ENCODE measurements at places on chromosomes 5 and 9. TPM values are rescaled to one million over a fixed set of nuclear protein-coding genes. Genes with fewer than 3 reads are reported as not detected.

DNA sequence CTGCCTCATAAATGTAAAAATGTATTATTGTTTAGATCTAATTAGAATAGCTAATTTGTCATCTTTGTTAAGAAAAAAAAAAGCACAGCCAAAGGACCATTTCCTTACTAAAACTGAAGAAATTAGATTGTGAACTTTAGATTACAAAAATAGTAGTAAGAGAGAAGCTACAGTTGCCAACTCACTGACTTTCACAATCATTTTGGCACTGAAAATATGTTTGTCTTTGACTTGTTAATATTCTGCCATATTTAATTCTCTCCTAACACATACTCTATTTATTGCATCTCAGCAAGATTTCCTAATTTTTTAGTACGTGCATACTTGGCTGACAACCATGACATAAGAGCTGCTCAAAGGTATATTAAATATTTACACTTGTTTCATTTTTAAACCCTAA lies 297.1 kb downstream of the TUSC1 start:
- DNase-seq, result no peak

GRCh38 chr5:33595303-33595702 lies 154.5 kb downstream of the TARS1 start:
- no peak for DNase-seq

Gene ZNF622
- 56.7 TPM for total RNA-seq

Gene WDR38
- not detected for total RNA-seq

DNA sequence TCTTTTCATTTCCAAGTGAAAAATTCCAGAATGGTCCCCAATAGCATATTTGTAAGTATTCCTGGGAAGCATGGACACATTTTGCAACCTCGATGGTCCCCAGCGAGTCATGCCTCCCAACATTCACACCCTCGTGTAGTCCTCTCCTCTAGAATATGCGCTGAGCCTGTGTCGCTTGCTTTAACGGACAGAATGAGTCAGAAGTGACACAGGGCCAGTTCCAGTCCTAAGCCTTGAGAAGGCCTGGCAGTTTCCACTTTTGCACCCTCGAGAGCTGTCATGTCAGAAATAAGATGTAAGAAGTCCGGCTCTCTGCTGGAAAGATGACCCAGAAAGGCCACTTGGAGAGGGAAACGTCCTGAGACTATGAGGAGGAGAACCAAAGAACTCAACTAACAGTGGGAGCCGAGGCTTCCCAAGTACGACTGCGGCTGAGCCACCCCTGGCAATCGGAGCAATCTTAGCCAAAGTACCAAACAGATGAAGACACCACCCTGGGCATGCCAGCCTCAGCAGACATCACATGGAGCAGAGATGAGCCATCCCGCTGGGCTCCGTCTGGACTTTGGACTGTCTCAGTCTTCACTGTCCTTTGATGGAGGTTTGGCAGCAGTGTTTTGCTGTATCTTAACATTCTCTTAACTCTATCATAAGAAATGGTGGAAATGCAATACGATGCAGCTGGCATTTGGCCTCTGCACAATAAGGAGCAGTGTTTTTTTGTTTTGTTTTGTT lies 42.6 kb upstream of the GFPT2 start:
- no peak for DNase-seq

DNA sequence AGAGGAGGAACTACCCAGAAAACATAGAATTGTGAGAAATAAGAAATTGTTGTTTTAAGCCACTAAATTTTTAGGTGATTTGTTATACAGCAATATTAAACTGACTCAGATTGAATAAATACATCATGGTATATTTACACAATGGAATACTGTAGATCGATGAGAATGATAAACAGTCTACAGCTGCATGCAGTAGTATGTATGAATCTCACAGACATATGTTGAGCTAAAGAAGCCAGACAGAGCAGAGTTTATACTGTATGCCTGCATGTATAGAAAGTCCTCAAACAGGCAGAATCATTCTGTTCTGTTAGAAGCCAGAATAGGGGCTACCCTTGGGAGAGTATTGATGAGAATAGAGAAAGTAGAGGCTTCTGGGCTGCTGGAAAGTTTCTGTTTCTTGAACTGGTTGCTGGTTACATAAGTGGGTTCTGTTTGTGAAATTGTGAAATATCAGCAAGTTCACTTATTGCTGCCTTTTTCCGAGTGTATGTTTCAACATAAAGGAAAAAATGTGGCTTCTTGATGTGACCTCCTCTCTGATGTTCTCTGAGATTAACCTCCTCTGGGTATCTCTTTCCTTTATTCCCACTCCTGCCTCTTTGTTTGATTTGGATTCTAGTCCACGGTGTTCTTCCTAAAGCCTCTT lies 9.6 kb downstream of the KIAA1958 start:
- no peak for DNase-seq

- no peak for DNase-seq
These were observed 473.6 kb downstream of the DMAC1 start for GRCh38 chr9:7325995-7326394.

DNA sequence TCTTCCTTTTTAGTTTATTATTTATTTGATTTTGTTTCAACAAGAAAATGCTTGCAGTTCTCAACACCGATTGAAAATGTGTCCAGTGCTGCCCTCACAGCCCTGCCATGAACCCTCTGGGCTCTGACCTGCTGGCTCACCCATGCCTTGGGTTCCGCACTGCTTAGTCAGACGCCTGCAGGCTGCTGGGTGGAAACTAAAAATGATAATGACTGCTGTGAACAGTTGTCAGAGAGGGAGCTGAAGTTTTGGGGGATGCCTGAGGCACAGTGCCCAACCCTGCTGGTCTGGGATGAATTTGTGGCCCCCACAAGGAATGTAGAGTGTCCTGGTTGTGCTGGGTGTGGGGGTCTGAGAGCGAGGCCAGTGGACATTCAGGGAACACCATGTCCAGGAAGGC lies 22.2 kb upstream of the CFAP157 start:
- DNase-seq, result no peak

Gene PARP8
- 7.7 TPM for total RNA-seq

- DNase-seq, result no peak
These were observed 34.1 kb upstream of the TNFAIP8 start for GRCh38 chr5:119321569-119322311.

- no peak for DNase-seq
These were observed 32.5 kb upstream of the ERBIN start for GRCh38 chr5:65893749-65894430.

DNA sequence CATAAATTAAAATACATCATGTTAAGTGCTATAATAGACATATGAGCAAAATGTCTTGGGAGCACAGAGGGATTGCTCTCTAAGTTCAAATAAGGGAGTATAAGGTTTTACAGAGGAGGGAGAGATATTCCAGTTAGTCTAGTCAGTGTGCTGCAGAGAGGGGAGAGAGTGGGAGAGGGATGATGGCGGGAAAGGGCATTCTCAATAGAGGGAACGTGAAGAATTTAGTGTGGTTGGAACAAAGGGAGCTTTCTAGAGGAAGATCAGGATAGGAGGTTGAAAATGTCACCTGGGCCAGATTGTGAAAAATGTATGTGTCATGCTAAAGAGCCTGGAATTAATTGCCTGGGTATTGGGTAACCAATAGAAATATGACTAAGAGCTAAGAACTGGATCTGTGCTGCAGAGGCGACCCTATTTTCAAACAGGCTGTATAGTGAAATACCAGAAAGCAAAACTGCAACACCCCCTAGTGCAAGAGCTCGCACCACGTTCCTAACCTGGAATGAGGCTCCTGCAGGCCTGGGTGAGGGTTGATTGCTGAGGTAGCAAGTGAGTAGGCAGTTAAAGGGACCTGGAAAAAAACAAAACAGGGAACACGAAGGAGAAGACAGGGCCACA lies 791.8 kb upstream of the C9orf72 start:
- no peak for DNase-seq

- DNase-seq, result no peak
These were observed 4.1 kb downstream of the OR2V1 start for GRCh38 chr5:181126841-181127240.

DNA sequence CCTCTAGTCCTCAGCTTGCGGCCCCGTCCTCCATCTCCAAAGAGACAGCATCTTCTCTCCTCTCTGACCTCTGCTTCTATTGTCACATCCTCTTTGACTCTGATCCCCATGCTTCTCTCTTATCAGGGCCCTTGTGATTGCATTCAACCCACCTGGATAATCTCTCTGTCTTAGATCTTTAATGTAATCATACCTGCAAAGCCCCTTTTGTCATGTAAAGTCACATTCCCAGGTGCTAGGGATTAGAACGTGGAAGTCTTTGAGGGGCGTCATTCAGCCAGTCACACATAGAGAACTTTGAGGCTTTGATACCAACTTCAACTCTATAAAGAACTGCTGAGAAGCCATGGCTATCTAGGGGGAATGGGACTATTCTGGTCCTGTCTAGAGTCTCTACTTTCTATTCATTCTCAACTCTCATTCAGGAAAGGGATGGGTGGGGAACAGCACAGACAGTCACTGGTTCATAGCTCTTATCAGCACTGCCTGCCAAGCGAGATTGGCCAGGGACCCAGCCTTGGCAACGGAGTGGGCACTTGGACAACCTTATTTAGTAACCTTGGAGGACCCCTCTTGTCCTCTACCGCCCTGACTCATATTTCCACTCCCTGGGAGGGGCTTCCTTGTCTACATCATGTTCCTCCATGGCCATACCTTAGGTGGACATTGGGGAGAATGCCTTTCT lies 29.0 kb downstream of the TAS2R1 start:
- no peak for DNase-seq

- DNase-seq, result no peak
These were observed 137.1 kb downstream of the FOXD1 start for GRCh38 chr5:73311291-73312110.

DNA sequence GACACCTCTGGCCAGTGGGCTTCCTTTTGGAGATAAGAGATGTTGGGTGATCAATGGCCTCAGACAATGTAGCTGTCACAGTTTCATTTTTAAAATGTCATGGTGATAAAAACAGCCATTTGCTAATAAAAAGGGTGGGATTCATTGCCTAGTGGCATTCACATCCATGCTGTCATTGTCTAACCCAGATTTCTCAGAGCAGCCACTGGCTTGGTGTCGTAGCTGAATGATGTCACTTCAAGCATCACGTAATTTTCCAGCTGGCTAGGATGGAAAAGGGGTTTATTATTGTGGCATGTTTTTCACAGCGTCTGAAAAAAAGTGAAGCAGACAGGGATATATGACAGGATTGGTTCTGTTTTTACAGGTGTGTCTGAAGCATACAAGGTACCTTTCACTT lies 184.7 kb downstream of the AOPEP start:
- DNase-seq, result no peak

- peak; percentile 35 for DNase-seq
These were observed 168.0 kb downstream of the PRDM9 start for GRCh38 chr5:23675456-23675855.

Gene MAMDC2
- total RNA-seq, result 10.8 TPM

Gene ALDOB
- total RNA-seq, result 0.43 TPM

- no peak for DNase-seq
These were observed 60.5 kb downstream of the TNFSF8 start for GRCh38 chr9:114869845-114870244.

- DNase-seq, result no peak
These were observed 13.1 kb upstream of the HSD17B4 start for GRCh38 chr5:119439140-119439631.

Gene MCCC2
- total RNA-seq, result 115 TPM

GRCh38 chr5:131511934-131512333 lies 123.1 kb downstream of the RAPGEF6 start:
- no peak for DNase-seq

Gene TAF1L
- not detected for total RNA-seq

DNA sequence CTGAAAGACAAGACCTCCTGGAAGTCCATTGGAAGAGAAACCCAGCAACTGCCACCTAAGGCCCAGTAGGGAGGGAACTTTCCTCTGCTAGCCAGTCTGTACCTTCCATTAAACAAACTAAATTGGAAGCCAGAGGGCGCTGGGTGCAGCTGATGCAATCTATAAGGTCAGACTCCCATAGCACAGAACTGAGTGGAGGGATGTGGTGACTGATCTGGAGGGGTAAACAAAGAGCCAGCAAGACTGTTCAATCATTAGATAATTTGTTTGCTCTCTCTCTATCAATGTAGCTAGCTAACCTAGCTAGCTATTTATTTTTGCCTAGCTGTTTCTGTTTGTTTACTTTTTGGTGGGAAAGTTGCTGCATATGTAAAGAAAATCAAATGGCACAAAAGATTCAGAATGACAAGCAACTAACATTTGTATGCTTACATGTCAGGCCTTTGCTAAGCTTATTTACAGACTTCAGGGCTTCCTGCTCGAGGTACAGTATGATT lies 291.8 kb upstream of the DAB2 start:
- DNase-seq, result no peak

Gene ADAMTS2
- total RNA-seq, result 3.7 TPM

DNA sequence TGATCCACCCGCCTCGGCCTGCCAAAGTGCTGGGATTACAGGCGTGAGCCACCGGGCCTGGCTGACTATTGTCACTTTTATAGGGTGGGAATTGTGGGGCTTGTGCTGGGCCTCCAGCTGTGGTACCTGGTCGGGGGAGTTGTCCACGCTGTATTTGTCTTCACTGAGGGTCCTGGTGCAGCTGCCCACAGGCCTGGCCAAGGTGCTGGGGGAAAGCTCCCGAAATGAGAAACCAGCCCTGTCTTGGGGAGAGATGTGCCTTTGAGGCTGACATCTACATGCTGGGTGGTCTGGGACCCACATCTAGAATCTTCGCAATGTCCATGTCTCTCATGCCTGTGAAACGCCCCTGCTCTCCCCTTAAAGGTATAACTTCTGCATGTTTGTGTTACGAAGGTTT lies 2.6 kb downstream of the EXOC3 start:
- no peak for DNase-seq

- no peak for DNase-seq
These were observed 67.6 kb upstream of the TBCA start for GRCh38 chr5:77843570-77844372.

GRCh38 chr9:4905135-4905490 lies 80.0 kb upstream of the JAK2 start:
- DNase-seq, result no peak

GRCh38 chr5:56078278-56079156 lies 83.8 kb upstream of the IL6ST start:
- DNase-seq, result no peak

GRCh38 chr9:33265211-33265865 lies 489 bp downstream of the CHMP5 start:
- DNase-seq, result no peak

- no peak for DNase-seq
These were observed 351.0 kb upstream of the SLC24A2 start for GRCh38 chr9:20139763-20140290.

Gene AK1
- 880 TPM for total RNA-seq

- DNase-seq, result no peak
These were observed 151.0 kb downstream of the ENTREP1 start for GRCh38 chr9:69476016-69476415.

DNA sequence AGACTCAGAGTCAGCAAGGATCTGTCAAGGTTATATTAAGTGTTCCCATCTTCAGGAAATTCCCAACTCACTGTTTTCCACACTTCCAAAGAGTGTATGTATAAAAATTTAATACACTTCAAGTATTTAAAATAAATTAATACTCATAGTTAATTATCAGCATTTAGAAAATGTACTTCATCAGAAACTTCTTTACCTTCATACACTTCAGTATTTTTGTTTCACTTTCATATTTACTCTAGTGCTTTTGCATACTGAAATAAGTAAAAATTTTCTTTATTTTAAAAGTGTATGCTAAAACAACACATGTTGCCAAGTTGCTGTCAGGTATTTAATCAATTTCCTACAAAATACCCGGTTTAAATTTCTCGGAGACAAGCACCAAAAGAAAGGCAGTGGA lies 16.5 kb downstream of the RICTOR start:
- no peak for DNase-seq

- DNase-seq, result peak; percentile 89
These were observed 13.4 kb upstream of the FGF1 start for GRCh38 chr5:142699184-142699720.
